Stimulated activated CD4-positive, alpha-beta T cell treated with anti-CD3 and anti-CD28 coated beads, TNF-alpha, amount 100 ng/mL, for 24 hours (primary cell): ENCODE measurements at places on chromosomes 5 and 9.

GRCh38 chr9:72360324-72360723 is 4.7 kb downstream of the ZFAND5 start:
- no peak for DNase-seq

- no peak for DNase-seq
These were observed 113.0 kb downstream of the RPS23 start for GRCh38 chr5:82164977-82165713.

GRCh38 chr5:107319901-107320300 is 350.8 kb downstream of the EFNA5 start:
- no peak for DNase-seq

GRCh38 chr5:139732019-139732418 is 63.6 kb upstream of the PSD2 start:
- no peak for DNase-seq

DNA sequence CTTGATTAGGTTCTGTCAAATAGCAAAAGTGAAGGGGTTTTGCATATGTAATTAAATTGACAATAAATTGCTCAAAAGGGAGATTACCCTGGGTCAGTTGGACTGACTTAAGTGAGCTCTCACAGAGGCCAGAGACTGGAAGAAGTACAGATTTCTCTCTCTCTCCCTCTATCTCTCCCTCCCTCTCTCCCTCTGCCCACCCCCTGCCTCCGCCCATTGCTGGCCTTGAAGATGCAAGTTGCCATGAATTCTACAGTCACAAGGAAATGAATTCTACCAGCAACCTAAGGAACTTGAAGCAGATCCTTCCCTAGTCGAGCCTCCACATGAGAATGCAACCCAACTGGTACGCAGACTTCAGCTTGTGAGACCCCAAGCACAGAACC is 119.2 kb downstream of the LPAR1 start:
- DNase-seq, result no peak

DNA sequence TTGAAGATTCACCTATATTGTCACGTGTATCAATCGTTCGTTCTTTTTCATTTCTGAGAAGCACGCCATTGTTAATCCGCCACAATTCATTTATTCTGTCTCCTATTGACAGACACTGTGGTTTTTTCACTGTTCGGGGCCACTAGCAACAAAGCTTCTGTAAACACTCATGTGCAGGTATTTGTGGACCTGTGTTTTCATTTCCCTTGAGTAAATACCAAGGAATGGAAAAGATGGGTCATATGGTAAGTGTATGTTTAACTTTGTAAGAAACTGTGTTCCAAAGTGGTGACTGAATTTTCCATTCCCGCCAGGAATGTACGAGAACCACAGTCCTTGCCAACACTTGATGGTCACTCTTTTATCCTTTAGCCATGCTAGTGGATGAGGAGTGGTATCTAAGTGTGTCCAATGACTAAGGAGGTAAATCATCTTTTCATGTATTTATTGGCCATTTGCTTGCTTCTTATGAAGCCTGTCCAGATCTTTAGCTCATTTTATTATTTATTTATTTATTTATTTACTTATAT is 10.7 kb downstream of the ABO start:
- no peak for DNase-seq

GRCh38 chr5:122257000-122257399 is 55.0 kb upstream of the SNCAIP start:
- no peak for DNase-seq

DNA sequence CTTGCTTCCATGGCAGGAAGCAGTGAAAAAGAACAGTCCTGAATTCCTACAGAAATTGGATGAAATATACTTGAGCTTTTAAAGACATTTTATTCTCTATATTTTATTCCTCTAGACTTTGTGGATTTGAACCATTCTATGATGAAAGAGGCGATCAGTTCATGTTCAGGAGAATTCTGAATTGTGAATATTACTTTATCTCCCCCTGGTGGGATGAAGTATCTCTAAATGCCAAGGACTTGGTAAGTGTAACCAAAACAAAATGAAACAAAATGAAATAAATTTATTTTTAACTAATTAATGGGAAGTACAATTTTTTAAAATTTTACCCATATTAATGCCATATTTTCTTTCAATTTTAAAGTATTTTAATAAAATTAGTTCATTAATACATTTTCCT is 34.1 kb downstream of the STARD4 start:
- DNase-seq, result no peak

GRCh38 chr9:35760651-35761050 is 6.6 kb upstream of the MSMP start:
- no peak for DNase-seq

GRCh38 chr9:134181648-134182034 is 17.3 kb upstream of the RNU6ATAC start:
- DNase-seq, result no peak

DNA sequence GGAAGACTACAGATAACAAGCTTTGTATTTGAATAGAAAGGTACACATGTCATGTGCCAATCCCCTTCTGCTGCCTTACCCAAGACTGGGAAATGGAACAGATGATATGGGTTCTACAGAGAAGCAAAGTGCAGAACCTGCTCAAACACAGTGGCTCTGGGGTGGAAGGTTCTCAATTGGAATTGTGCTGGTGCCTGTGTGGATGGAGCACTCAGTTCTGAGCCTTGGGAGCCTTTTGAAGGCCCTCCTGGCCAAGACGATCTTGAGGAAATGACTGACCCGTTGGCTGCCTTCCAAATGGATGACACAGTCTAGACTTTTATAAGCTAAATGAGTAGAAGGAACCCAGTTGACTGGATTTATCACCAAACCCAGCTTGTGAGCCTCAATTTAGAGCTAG is 4.2 kb upstream of the PRSS3 start:
- DNase-seq, result no peak

DNA sequence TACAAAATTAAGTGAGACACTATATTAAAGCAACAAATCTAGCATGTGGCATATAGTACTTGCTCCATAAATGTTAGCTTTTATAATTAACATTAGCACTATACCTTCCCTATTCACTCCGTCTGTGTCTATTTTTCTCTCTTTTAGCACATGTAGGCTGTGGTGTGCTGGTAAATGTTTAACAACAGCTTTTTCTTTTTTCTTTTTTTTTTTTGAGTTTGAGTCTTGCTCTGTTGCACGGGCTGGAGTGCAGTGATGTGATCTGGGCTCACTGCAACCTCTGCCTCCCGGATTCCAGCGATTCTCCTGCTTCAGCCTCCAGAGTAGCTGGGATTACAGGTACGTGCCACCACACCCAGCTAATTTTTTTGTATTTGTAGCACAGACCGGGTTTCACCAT is 62.1 kb downstream of the SPRY4 start:
- DNase-seq, result no peak

DNA sequence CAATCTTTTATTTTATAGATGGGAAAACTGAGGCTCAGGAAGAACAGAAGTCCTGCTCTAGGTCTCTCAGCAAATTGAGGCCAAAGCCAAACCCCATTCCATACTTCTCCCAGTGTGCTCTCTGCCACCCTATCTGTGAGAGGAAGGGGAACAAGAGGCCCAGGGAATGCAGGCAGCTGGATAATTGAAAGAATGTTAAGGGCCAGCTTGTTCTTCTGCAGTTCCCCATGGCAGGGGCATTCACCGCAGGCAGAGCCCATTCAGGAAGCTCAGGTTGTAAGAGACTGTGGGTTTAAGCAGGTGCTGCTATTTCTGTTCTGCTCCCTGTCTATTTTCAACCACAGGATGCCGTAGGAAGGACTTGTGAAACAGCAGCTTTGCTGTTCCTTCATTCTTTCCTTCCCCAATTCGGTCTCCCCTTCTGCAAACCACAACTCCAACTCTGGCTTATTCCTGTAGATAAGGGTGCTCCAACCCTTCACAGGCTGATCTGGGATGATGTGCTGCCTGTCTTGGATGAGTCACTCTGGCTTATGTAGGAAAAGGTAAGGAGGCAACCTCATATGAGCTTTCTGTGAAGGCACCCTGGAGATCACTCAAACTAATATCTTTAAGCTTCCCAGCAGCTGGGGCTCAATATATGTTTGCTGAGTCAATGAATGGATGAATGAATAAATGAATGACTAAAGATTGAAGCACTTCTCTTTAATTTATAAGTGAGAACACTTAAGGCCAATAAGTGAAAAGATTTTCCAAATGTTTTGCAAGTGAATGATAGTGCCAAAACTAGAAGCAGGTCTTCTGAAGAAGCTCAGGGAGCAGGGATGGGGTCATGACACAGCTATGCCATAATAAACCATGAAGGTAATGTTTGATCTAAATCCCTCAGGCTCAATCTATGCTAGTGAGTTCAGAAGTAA is 377.6 kb downstream of the BRINP1 start:
- DNase-seq, result no peak

GRCh38 chr9:33129886-33130881 is 37.0 kb downstream of the B4GALT1 start:
- no peak for DNase-seq

GRCh38 chr9:19281801-19282200 is 51.3 kb downstream of the DENND4C start:
- DNase-seq, result no peak

DNA sequence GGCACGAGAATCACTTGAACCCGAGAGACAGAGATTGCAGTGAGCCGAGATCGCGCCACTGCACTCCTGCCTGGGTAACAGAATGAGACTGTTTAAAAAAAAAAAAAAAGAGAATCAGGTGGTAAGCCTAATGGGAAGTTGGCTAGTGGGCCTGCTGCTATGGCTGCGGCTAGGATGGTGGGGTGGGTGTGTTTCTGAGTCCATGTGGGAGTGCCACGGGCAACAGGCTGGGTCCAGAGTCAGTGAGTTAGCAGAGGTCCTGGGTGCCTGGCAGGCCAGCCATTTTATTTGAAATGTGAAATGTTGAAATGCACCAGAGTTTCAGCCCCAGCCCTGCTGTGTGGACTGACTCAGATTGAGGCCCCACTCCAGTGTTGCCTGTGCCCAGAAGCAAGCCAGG is 37.8 kb downstream of the JADE2 start:
- no peak for DNase-seq

DNA sequence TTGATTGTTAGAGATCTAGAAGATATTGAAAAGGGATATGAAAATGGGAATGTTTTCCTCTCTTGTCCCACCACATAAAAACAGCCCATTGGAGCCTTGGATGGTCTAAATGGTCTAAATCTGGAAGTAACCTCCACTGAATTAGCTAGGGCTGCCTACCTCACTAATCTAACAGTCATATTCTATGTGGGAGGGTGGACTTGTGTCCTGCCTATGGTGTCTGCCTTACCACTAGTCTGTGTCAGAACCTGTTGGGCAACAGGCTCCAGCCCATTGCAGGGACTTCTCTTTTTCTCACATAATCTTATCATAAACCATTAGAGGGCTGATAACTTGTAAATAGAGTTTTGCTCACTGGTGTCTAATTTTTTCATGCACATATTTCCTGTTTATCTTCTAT is 548.8 kb upstream of the CDH18 start:
- DNase-seq, result no peak

- DNase-seq, result peak; percentile 68
These were observed 51.4 kb upstream of the CHSY3 start for GRCh38 chr5:129852747-129853352.

GRCh38 chr9:21450733-21451394 is 10.6 kb downstream of the IFNA1 start:
- no peak for DNase-seq

DNA sequence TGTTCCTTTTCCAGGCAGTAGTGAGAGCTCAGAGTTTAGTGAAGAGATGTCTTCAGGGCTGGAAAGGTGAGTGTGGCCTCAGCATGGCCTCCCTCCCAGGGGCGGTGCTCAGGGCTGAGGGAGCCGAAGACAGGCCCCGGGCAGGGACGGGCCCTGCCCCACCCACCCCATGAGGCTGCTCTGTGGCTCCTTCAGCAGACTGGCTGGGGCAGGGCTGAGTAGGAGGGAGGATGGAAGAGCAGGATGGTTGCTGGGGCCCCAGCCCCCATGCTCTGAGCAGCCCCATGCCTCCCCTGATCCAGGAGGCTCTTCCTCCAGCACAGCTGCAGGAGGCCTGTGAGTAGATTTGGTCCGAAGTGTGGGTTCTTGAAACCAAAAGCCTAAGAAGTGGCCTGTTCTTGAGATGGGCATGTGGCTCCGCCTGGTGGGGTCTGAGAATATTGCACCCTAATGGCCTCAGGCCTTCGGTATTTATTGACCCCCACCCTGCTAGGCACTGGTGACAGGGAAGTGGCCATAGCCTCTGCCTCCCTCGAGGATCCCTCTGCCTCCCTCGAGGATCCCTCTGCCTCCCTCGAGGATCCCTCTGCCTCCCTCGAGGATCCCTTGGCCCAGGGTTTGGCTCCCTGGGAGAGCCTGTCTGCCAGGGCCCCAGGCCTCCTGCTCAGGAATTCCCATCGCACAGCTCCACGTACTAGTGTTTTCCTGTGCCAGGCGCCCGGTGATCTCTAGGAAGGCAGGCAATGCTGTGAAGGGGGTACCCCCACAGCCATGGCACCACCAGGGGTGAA is 65.4 kb upstream of the GARNL3 start:
- peak; percentile 51 for DNase-seq

GRCh38 chr5:123150089-123150488 is 61.0 kb downstream of the PRDM6 start:
- DNase-seq, result no peak

DNA sequence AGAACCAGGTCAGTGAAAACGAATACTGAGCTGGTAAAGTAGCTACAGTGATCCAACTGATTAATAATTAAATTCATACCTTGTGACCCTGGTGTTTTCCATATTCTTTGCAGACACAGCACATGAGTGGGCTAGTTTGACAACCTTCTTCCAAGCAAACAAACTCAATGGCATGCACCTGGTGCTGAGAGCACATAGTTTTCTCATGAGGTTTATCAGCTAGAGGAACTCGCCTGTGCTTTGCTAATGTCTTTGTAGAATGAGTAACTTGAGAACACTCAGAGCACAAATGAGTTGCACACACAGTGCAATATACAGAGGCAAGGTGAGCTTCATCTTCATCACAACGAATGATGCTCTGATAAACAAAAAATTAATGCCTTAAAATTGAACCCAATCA is 12.6 kb downstream of the TRIM23 start:
- DNase-seq, result no peak

DNA sequence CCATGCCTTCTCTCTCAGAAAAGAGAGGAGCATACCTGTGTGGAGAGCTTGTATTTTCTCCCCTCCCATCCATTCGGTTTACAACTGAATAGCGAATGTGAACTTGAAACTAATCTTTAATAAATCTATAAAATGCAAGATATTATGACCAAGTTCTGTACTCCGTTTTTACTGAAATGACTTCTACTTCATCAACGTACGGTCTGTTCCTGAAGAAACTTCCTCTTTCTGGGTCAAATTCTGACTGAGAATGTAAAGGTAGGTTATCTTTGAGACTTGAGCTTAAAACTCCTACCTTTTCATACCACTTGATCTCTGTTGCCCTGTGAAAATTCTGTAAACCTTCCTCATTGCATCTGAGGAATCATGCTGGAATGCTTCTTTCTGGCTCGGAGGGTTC is 4.2 kb upstream of the CTNNAL1 start:
- DNase-seq, result no peak
